ENCODE measurements at places on chromosomes 1 and 21. TPM values are rescaled to one million over a fixed set of nuclear protein-coding genes. Genes with fewer than 3 reads are reported as not detected.
A peak's percentile ranks its signal among the peaks of the same experiment; 100 is the strongest.

GRCh38 chr1:235105051-235106043, 23.3 kb downstream of the TOMM20 start:
- DNase-seq = no peak

Gene LINGO4
- total RNA-seq = not detected

Gene OR2L13
- total RNA-seq = not detected

Gene NPHS2
- not detected for total RNA-seq

Gene PLA2G2F
- total RNA-seq = 0.12 TPM

Gene CACHD1
- 8.4 TPM for total RNA-seq

Gene ERVH48-1
- not detected for total RNA-seq

Gene LEPROT
- total RNA-seq = 25.7 TPM

Gene NUAK2
- total RNA-seq = 3.0 TPM

GRCh38 chr1:50278961-50279360, 144.3 kb downstream of the DMRTA2 start:
- DNase-seq = no peak

- DNase-seq = no peak
These were observed 28.9 kb upstream of the S1PR1 start for GRCh38 chr1:101207891-101208290.

DNA sequence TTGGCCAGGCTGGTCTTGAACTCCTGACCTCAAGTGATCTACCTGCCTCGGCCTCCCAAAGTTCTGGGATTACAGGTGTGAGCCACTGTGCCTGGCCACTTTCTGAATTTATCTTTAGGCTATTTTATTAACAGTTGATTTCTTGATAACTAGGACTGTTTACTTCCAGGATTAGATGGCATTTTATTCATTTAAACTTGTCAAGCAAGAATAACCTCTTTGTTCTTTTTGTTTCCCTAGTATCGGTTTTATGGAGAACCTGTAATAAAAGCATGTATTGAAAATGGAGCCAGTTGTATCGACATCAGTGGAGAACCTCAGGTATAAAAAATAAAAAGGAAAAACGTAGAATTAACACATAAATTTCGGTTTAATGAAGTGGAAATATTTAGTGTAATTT, 11.5 kb downstream of the SCCPDH start:
- DNase-seq = no peak

Gene GPR153
- 6.1 TPM for total RNA-seq

- DNase-seq = no peak
These were observed 117.6 kb downstream of the CENPF start for GRCh38 chr1:214720561-214720960.

Gene CAMK2N1
- 20.5 TPM for total RNA-seq

- no peak for DNase-seq
These were observed 43.0 kb downstream of the SNX7 start for GRCh38 chr1:98704474-98704873.

DNA sequence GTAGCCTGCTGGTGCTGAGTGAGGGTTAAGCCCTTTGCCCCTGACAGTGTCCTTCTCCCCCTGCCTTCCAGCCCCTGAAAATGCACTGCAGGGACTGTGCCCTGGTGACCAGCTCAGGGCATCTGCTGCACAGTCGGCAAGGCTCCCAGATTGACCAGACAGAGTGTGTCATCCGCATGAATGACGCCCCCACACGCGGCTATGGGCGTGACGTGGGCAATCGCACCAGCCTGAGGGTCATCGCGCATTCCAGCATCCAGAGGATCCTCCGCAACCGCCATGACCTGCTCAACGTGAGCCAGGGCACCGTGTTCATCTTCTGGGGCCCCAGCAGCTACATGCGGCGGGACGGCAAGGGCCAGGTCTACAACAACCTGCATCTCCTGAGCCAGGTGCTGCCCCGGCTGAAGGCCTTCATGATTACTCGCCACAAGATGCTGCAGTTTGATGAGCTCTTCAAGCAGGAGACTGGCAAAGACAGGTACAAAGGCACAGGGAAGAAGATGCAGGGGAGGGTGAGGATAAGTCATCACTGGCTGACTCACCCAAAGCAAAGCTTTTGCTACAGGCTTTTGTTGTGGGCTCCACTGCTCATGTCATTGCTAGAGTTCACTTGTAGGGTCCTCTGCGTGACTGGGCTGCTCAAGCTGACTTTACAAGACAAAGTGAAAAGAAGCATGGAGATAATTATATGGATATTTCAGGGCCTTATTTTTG, 174.9 kb downstream of the PIGK start:
- DNase-seq = no peak

DNA sequence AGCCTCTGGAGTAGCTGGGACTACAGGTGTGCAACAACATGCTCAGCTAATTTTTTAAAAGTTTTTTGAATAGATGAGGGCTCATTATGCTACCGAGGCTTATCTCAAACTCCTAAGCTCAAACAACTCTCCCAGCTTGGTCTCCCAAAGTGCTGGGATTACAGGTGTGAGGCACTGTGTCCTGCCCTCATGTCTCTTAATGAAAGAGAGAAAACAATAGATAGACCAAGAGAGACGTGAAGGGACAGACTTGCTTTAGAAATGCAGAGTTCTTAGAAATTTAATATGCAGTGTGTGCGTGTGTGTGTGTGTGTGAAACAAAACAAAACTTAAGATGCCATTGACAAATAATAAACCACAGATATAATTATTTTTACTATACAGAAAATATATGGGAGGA, 105.2 kb downstream of the ST3GAL3 start:
- no peak for DNase-seq

DNA sequence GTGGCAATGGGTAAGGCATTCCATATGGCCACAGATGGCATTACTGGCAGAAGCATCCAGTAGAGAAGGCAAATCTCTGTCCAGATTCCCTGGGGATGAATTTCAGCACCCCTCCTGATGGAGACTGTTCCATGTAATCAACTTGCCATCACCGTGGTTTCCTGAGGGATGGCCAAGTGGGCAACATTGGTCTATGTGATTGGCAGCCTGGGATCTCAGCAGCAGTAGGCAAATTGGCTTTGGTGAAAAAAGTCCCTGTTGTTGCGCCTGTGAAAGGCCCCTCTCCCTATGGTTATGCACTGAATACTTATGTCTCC, 19.3 kb downstream of the DMRTB1 start:
- DNase-seq = no peak

DNA sequence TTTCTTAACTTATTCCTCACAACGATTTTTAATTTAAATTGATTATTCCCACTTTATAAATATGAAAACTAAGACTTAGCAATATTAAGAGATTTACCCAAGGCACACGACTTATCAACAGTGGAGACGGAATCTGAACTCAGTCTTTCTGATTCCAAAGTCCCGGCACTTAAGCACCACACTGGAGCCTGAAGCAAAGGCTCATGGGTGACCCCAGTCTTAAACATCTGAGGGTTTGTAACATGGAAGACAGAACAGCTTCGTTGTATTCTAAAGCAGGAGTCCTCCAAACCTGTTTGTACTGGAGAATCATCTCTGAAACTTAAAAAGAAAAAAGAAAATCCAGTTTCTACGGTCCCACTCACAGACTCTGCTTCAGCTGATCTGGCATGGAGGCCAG, 519.5 kb downstream of the SMYD3 start:
- DNase-seq = no peak

Gene BTF3L4
- 56.6 TPM for total RNA-seq

GRCh38 chr1:34002810-34003209, 138.9 kb downstream of the HMGB4 start:
- DNase-seq = no peak

- no peak for DNase-seq
These were observed 88.5 kb upstream of the VAV3 start for GRCh38 chr1:108053270-108054013.

Gene IL12RB2
- total RNA-seq = 0.22 TPM

Gene SMG7
- total RNA-seq = 54.1 TPM

- DNase-seq = no peak
These were observed 243.2 kb downstream of the FGGY start for GRCh38 chr1:59539961-59540681.

DNA sequence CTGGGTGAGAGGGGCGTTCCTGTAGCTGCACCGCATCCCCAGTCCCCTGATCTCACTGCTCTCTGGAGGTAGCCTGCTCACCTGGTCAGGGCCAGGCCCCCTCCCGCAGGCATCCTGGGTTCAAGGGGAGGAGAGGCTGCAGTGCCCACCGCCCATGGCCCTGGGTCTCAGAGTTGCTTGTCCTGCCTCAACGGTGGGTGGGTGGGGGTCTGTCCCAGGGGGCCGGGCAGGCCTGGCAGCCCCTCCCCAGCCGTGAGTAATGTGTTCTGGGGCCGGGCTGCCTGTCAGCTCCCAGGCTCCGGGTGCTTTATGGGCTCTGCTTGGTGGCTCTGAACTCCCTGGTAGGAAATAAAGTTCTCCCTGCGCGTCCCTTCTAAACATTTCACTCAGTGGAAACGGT, 126.9 kb downstream of the CASZ1 start:
- DNase-seq = no peak

Gene AQP10
- total RNA-seq = not detected

Gene ELAPOR1
- 0.57 TPM for total RNA-seq

- no peak for DNase-seq
These were observed 13.6 kb downstream of the CSTB start for GRCh38 chr21:43762303-43763128.

DNA sequence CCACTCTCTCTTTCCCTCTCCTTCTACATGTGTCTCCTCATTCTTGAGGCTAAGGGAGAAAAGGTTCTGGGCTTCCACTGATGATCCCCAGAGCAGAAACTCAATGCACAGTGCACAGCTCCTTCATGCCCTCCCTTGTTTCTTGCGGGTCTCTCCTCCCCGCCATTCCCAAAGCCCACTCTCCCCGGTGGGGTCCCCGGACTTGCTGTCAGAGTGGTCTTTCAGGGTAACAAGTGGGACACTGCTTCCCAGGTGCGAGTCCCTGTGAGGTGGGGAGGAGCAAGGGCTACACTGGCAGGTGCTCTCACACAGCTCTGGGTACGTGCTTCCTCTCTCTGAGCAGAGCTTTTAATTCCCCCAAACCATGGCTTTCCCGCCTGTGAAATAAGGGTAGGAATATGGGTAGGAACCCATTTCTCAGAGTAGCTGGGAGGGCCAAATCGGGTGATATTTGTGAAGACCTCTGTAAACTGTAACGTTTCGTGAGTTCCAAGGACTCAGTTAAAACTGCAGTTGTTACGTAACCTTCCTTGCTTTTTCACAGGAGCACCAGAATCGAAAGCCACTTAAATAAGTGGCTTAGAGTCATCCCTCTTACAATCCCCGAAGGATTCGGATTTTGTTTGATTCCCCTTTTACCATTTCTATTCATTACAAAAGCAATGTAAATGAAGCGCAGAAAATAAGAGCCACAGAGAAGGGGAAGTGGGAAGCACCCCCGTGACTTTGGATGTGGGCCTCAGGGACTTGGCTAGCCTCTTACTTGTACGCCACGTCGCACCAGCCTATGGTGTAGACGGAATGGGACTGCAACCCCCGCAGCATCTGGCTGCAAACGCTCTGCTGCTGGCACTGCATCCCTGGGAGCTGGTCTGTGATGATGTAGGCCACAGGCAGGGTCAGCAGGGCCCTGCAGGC, 6.2 kb downstream of the PGLYRP3 start:
- no peak for DNase-seq

Gene BMP8B
- total RNA-seq = 9.5 TPM

- DNase-seq = no peak
These were observed 10.6 kb upstream of the DIP2A start for GRCh38 chr21:46448108-46448507.

- peak; percentile 47 for DNase-seq
These were observed 166.6 kb downstream of the DYRK1A start for GRCh38 chr21:37532868-37533780.

GRCh38 chr1:109909561-109909960, 1.1 kb upstream of the CSF1 start:
- no peak for DNase-seq

Gene KANK4
- not detected for total RNA-seq

Gene OR2T11
- not detected for total RNA-seq

Data from HCT116 (cell line).